ENCODE measurements at places on chromosomes 16 and 17.

GRCh38 chr16:29198231-29198630, 208.3 kb downstream of the NPIPB11 start:
- DNase-seq: peak; percentile 10

GRCh38 chr16:84603140-84603816, 14.6 kb downstream of the COTL1 start:
- DNase-seq: no peak

DNA sequence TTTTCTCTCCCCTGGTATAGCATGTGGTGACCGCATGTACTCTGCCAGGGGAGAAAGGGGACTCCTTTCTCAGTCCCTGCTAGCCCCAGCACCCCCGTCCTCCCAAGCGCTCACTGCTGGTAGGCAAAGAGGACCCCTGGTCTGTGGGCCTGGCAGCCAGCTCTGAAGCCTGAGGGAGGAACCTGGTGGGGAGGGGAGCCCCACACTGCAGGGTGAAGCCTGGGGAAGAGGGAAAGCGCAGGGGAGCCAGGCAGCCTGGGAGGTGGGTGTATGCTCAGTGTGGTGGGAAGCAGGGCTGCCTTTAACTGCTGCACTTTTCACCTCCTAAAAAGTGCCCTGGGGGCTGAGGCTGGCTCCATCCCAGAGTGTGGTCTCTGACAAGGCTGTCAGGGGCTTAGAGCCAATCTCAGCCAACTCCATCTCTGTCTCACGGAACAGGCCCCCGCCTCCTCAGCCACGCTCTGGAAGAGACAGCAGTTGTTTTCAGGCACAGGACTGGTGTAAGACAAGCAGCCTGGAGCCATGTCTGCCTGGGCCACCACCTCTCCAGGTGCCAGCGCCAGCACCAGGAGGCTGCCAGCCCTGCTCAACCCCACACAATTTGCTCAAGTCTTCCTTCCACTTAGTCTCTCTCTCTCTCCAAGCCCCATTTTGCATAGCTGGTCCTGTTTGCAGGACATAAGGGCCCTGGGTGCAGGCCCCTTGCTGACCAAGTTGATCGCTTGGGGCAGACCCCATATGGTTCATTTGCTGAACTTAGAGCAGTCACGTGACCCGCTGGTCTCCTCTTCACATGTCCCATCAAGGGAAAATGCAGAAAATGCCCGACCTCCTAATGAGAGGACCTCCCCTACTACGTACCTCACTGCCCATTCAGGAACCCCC, 14.7 kb upstream of the TBX2 start:
- peak; percentile 50 for DNase-seq

DNA sequence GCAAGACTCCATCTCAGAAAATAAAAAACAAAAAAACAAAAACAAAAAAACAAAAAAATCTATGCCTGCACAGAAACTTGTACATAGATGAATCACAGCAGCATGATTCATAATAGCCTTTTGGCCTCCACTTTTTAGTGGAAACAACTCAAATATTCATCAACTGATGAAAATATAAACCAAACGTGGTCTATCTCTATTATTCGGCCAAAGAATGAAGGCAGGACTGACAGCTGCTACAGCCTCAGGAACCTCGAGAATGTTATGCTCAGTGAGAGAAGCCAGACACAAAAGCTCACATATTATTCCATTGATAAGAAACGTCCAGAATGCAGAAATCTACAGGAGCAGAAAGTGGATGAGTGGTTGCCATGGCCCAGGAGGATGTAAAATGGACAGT, 19.8 kb downstream of the PPL start:
- no peak for DNase-seq

DNA sequence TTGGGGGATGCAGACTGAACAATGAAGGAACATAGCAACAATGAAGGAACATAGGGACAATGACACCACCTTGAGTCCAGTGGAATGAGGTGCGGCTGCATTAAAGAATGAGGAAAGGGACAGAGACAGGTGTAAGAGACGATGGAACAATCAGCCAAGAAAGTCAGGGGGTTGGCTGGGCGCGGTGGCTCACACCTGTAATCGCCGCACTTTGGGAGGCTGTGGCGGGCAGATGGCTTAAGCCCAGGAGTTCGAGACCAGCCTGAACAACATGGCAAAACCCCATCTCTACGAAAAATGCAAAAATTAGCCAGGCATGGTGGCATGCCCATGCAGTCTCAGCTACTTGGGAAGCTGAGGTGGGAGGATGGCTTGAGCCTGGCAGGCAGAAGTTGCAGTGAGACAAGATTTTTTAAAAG, 13.6 kb upstream of the CBFB start:
- no peak for DNase-seq

DNA sequence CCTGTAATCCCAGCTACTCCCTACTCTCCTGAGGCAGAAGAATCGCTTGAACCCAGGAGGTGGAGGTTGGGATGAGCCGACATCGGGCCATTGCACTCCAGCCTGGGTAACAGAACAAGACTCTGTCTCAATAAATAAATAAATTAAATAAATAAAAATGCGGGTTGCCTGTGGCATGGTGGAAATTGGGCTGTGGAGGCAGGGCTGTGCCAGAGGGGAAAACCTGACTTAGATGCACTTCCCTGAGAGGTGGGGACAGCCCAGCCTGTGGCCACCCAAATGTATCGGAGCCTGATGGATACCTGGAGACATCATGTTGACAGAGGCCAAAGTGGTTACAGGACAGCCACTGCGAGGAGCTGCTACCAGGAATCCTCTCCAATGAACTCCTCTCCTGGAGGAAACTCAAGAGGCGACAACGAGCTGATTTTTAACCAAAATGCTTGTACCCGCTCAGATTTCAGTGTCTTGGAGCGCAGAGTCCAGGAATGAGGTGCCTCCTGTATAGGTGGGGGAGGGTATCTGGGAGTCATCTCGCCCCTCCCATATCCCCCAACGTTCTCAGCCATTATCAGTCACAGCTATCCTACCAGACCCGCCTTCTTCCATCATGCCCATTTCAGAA, 32.3 kb downstream of the DDX19A start:
- no peak for DNase-seq

- no peak for DNase-seq
Observed at GRCh38 chr17:855569-855968, 73.4 kb downstream of the MRM3 start.

GRCh38 chr17:68981288-68981687, 26.1 kb upstream of the ABCA8 start:
- DNase-seq: peak; percentile 39

DNA sequence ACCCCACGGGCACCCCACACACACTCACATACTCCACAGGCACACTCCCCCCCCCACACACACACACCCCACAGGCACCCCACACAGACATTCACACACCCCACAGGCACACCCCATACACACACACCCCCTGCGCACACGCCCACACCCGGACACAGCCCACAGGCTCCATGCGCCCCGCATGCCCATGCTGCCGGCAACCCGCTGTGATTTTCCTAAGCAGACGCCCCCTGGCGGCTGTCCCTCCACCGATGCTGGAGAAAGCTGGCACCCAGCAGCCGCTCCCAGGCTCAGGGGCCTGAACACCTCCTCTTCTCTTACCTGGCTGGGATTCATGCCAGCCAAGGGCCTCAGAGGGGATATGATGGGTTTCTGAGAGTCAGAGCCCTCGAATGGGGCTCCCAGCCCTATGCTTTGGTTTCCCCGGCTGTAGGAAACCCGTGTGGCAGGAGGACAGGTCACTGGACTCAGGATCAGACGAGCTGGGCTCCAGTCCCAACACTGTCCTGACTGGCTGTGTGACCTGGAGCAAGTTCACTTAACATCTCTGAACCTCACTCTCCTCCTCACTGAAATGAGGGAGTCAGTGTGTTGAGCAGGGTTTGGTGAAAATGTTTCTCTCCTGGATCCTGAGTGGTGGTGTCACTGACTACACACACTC, 19.6 kb upstream of the TNFRSF13B start:
- peak; percentile 76 for DNase-seq

GRCh38 chr16:75225092-75225491, 6.3 kb downstream of the CTRB1 start:
- DNase-seq: peak; percentile 33

GRCh38 chr16:70752426-70752825, 48.5 kb downstream of the VAC14 start:
- peak; percentile 18 for DNase-seq

GRCh38 chr17:71709271-71709890, 411.4 kb upstream of the SOX9 start:
- DNase-seq: no peak
